ENCODE measurements at places on chromosomes 12 and 14. TPM values are rescaled to one million over a fixed set of nuclear protein-coding genes. Genes with fewer than 3 reads are reported as not detected.
A peak's percentile ranks its signal among the peaks of the same experiment; 100 is the strongest.

- H3K4me1 ChIP-seq, result peaks cover 33% of the 10 kb centered on the region
- H3K4me3 ChIP-seq, result peak overlapping the region; percentile 5
- H3K27ac ChIP-seq, result peak overlapping the region; percentile 47
- no peaks in the 10 kb centered on the region for H3K36me3 ChIP-seq
These were observed 151.5 kb upstream of the SLC38A2 start for GRCh38 chr12:46523863-46524770.

DNA sequence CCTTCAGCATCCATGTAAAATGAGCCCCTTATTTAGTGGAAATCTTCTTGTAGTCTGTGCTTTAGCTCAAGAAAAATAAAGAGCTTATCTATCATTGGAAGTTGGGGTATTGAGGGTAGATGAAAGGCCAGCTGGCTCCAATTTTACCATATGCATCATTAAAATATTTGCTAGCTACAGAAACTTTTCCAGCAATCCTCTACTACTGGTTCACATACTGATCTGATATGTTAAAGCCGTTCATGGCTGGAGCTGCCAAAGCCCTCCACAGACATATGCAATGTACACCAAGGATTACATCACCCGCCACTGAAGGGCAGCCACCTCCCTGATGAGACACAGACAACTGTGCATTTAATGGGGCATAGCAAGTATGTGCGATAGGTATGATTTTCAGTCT is 1205.3 kb downstream of the GALC start:
- H3K4me1 ChIP-seq, result peaks cover 11% of the 10 kb centered on the region
- DNase-seq, result peak; percentile 79
- no peaks in the 10 kb centered on the region for H3K36me3 ChIP-seq
- peak overlapping the region; percentile 49 for H3K27ac ChIP-seq
- no peak overlapping the region for H3K4me3 ChIP-seq

DNA sequence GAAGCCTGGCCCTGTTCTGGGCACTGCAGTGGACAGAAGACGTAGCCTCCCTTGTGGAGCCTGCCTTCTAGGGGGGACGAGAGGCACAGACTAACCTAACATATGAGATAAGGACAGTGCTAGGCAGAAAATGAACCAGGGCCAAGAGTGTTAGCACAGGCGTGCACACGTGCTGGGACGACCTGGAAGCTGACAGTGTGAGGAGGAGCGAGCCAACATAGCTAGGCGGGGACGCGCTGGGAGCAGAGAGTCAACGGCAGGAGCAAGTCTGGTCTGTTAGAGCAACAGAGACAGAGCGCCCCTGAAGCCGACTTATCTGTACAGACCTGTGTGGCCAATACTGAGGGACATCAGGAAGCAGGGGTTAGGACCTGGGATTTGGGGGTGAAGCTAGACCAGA is 8.0 kb downstream of the PXMP2 start:
- DNase-seq, result no peak
- no peaks in the 10 kb centered on the region for H3K4me1 ChIP-seq
- no peak overlapping the region for H3K4me3 ChIP-seq

GRCh38 chr12:56362130-56363059 is at the start of gene APOF:
Gene APOF (minus strand): TSS chr12:56362857. CDS start chr12:56362745, 112 bp downstream.
- no peak for DNase-seq
- peaks cover 5% of the 10 kb centered on the region for H3K4me1 ChIP-seq
- H3K27ac ChIP-seq, result no peak within 1 kb of the TSS
- H3K27me3 ChIP-seq, result no peaks in the 10 kb centered on the region
- no peaks in the 10 kb centered on the region for H3K36me3 ChIP-seq

DNA sequence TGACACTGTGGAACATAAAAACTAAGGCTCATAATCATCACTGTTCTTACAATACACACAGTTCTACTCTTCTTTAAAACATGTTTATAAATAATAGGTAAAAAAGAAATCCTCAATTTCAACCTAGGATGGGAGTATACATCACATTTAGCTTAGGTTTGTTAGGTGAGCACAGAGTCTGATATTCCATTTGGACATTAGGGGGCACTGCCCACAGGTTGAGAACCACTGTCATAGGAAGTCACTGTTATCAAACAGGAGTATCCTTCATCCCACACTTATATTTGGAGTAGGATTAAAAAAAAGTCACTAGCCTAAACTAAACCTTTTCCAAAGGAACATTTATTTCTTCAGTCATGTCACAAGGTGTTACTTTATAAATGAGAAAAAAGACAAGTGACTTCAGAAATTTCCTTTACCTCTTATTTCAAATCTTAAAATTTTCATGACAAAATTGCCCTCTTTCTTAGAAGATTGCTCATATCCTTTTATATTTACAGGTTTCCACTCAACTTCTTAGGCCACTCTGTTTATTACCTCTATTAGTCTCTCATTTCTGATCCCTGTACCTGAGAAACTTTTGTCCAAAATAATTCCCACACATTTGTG is 240.6 kb downstream of the CPNE8 start:
- H3K27me3 ChIP-seq, result no peaks in the 10 kb centered on the region
- no peaks in the 10 kb centered on the region for H3K36me3 ChIP-seq
- DNase-seq, result peak; percentile 34
- no peak overlapping the region for H3K27ac ChIP-seq
- no peak overlapping the region for H3K4me3 ChIP-seq

- H3K36me3 ChIP-seq, result no peaks in the 10 kb centered on the region
- no peak for DNase-seq
- H3K4me1 ChIP-seq, result no peaks in the 10 kb centered on the region
- H3K4me3 ChIP-seq, result no peak overlapping the region
- H3K27ac ChIP-seq, result no peak overlapping the region
These were observed 2.8 kb upstream of the CYP46A1 start for GRCh38 chr14:99681101-99681831.

GRCh38 chr12:132182711-132183365 is 38.6 kb downstream of the NOC4L start:
- H3K27ac ChIP-seq, result no peak overlapping the region
- H3K36me3 ChIP-seq, result no peaks in the 10 kb centered on the region
- DNase-seq, result no peak
- H3K27me3 ChIP-seq, result 0 out of 2 replicates have a peak, but pooled peaks cover 3% of the 10 kb centered on the region
- no peak overlapping the region for H3K4me3 ChIP-seq

GRCh38 chr14:103728721-103729120 is 13.1 kb downstream of the ZFYVE21 start:
- peaks cover 13% of the 10 kb centered on the region for H3K36me3 ChIP-seq
- H3K27ac ChIP-seq, result no peak overlapping the region
- no peaks in the 10 kb centered on the region for H3K4me1 ChIP-seq
- H3K27me3 ChIP-seq, result no peaks in the 10 kb centered on the region

ATXN3 gene
- 26.1 TPM for total RNA-seq

CINP gene
- total RNA-seq, result 42.7 TPM

CLEC4E gene
- total RNA-seq, result not detected

ACOT6 gene
- not detected for total RNA-seq

COCH gene
- total RNA-seq, result not detected
